ENCODE measurements at places on chromosomes 1 and 21.
A peak's percentile ranks its signal among the peaks of the same experiment; 100 is the strongest.

DNA sequence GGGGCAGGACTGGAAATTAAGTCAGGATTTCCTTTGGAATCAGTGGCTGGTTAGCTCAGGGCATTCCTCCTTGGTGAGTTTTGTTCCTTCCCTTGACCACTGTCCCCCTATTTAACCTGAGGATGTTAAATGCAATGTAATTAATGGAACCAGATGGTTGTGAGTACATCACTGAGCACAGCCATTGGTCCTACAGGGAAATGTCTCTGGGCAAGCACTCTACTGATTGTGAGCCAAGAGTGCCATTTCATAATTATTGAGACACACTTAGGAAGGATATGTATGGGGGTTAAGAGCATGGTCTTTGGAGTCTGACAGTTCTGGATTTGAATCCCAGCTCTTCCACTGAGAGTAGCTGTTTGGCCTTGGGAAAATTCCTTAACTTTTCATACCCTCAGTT lies 74.4 kb downstream of the SPAG17 start:
- DNase-seq = no peak

DNA sequence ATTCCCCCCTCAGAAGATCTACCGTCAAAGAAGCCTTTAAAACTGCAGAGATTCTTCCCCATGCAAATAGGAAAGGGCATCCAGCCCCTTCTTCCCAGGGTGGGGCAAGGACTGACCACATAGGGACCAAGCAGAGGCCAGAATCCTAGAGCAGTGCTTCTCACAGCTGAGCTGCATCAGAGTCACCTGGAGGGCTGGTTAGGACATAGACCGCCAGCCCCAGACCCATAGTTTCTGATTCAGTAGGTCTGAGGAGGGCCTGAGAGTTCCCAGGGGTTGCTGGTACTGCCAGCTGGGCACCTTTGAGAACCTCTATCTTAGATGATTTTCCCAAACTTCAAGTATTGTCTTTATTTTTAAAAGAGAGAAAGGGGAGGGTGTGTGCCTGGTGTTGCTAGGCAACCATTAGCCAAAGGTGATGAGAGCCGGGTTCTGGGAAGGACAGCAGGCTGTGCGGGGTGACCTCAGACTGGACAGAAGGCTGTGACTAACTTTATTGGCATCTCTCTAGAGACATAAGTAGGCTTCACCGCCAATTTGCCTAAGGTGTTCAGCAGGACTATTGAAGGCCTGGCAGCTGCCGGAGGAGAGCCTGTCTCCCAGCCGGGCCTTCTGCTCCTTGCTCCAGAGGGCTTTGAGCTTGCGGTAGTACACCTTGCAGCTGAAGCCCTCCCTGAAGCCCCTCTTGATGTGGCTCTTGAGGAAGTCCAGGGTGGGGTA lies 3.0 kb downstream of the SPATA46 start:
- DNase-seq = no peak

DNA sequence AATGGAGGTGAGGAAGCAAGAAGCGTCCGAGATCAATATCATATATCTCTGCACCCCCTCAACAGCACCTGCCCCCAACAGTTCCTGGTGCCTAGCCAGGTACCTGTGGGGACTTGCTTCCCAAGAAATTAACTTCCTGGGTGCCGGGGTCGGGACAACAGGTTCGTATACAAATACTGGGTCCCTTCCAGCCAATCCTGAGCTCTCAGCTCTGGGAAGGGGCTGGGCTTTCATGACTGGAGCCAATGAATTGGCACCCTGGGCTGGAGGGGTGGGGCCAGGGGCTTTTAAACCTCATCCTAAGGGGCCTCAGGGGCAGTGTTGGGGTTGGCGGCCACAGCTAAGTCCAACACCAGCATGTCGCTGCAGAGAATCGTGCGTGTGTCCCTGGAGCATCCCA lies at the start of gene PADI3:
TSS of gene PADI3 (plus strand) at position 318 of the 400 bp plus-strand sequence. CDS start at position 358, 40 bp downstream.
- no peak for DNase-seq

DNA sequence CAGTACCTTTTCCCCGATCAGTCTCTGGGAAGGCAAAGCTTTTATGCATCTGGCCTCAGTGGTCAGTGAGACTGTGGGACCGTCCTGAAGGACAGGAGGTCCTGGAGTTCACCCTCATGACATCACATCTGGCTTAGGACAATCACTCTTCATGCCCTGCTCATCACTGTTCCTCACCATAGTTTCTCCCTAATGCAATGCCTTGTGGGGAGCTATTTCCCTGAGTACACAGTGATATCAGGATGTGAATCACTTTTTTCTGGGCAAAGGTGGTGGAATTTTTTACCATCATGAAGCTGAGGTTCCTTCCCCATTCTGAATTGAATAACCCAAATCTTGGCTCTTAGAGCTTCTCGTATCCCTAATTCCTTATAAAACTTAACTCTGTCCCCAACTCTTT lies 34.8 kb upstream of the CFAP126 start:
- no peak for DNase-seq

GRCh38 chr1:187275985-187276575 lies 447.3 kb downstream of the PLA2G4A start:
- DNase-seq = peak; percentile 75

DNA sequence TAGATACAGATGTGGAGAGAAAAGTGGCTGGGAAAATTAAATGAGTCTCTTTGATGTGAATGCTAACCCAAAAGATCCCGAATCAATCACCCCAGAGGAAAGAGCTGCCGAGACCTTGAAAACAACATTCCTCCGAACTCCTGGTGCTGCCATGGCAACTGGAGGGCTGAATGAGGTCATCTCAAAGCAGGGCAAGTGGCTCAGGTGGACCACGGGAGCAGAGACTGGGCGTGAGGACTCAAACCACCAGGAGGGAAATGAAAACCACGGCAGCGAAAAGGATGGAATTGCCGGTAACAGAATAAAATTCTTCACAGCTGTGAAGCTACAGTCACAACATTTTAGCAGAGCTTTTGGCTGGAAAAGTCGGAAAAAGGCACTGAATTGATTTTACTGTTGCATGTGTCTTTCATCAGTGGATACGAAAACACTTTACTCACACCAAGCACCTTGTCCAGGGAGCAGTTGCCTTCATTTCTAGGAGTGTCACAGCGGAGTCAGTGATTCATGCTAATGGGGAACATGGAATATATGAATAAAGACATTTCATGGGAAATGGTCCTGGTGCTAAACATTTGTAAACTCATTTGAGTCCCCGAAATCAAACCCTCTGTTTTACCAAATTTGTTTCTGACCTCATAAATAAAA lies 23.2 kb upstream of the BECN2 start:
- no peak for DNase-seq

DNA sequence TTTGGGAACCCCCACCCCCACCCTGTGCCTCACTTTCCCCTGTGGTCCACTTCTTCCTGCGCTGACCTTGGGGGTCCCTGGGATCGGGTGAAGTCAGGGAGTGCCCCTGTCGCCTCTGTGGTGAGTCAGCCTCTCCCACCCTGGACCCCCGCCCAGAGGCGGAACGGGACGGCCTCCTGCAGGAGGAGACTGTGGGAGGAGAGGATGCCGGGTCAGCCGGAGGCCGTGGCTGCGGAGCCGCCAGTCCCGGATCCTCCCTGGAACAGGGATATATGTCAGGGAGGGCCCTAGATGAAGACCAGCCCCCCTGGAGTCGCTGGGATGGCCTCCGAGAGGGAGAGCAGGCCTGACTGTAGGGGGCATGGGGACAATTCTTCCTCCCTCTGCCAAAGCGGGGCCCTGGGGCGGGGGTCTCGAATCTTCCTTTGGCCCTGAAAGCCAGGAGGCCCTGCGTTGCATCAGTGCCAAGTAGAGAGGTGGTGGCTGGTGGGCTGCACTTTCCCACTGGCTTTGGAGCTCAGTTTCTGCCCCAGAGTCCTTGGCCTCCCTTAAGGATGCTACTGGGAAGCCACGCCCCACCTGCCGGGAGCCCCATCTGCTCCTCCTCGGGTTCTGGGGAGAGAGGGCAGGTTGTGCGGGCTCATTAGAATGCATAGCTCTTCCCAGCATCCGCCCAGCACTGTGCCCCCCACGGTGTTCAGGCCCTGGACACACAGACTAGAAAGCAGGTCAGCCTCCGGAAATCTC lies 930 bp downstream of the ARHGEF10L start:
- peak; percentile 35 for DNase-seq

DNA sequence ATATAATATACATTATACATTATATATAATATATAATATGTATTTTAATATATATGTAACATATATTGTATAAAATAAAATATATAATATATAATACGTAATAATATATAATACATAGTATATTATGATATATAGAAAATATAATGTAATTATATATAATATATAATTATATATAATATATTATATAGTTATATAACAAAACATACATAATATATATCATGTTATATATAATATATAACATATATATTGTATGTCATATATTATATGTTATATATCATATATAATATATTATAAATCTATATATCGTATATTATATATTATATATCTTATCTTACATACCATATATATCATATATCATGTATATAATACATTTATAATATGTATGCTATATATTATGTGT lies 248.2 kb upstream of the TPTE start:
- no peak for DNase-seq

GRCh38 chr1:220500372-220500771 lies 27.6 kb upstream of the MARK1 start:
- no peak for DNase-seq

GRCh38 chr21:26572076-26572701 lies 897 bp downstream of the CYYR1 start:
- no peak for DNase-seq

DNA sequence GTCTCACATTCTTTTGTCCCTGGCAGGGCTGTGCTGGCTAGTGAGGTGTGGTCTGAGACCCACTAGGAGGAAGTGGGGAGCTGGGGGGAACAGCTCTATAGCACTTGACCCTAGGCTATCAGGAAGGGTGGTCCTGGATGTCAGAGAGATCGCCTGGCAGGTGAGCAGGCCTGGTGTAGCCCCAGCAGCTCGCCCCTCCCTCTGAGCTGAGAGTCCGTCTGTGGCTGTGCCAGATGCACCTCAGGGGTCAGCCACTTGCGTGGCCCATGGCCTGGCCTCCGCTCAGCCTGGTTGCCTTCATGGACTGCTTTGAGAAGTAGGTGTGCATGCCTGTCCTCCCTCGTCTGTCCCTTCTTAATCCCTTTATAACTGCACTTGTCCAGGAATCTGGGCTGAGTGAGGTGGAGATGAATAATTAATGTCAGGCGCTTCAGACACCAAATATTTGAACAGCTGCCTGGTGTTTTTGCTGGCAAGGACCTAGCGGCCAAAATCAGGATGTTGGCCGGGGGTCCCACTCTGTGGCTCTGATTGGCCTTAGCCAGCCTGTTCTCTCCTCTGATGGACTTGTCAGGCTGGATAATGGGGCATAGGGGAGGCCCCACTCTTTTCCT lies 30.5 kb downstream of the TMEM53 start:
- no peak for DNase-seq

DNA sequence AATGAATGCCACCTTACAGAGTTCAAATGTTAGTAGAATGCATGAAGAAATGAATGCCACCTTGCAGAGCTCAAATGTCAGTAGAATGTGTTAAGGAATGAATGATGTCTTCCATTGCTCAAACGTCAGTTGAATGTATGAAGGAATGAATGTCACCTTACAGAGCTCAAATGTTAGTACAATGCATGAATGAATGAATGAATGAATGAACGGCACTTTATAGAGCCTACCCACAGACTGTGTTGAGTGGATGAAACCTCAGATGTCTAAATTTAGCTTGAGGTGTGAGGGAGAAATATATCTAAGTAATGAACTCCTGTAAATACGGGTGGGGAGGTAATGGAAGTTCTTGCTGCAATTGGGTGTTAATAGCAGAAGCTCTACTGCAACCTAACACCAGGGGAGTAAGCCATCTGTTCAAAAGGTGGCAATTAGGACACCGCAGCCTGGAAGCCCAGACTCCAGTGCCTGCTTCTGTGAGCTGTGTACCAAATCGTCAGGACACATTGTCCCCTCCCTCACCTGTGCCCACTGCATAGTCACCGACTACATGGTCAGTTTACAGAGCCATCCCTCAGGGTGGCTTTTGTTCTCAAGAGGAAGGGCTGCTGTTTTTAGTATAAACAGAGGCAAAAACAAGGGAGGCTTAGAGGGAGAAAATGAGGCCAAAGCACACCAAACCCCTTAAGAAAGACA lies 26.7 kb downstream of the SUSD4 start:
- no peak for DNase-seq

DNA sequence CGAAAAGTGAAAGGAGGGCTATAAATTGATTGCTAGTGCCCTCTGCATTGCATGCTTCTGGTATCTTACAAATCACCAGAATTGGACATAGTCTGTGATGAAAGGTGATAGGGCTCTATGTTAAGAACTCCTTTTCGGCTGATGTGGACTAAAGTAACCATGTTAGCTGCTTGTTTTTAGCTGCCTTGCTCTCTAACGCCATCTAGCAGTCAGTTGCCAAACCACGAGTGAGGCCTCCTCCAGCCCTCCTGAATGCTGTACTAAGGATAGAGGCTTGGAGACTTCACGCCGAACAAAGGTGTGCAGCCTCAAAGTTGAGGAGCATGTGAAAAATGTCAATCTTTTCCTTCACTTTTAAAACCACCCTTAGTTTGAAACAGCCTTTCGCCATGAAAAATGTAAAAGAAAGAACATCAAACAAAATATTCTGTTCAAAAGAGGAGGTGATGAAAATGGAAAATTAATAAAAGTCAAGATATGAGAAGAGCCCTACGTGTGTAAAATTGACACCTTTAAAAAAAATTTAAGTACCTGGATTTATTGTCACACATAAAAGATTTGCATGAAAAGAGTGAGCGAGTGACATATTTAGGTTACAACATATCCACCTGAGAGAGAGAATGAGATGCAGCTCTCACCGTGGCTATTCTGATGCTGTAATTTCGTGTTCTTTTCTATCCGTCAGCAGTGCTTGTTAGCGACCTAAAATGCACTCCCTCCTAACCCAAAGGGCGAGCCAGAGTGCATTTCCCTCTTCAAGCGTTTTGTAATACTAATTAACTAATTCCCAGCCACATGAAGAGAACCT lies 8.1 kb downstream of the LRRC53 start:
- peak; percentile 63 for DNase-seq

GRCh38 chr1:233677690-233678354 lies 63.9 kb downstream of the KCNK1 start:
- DNase-seq = no peak

GRCh38 chr1:207844371-207844770 lies 66.6 kb downstream of the CD34 start:
- no peak for DNase-seq

- DNase-seq = no peak
Observed at GRCh38 chr1:150456146-150456647, 31.0 kb upstream of the TARS2 start.

DNA sequence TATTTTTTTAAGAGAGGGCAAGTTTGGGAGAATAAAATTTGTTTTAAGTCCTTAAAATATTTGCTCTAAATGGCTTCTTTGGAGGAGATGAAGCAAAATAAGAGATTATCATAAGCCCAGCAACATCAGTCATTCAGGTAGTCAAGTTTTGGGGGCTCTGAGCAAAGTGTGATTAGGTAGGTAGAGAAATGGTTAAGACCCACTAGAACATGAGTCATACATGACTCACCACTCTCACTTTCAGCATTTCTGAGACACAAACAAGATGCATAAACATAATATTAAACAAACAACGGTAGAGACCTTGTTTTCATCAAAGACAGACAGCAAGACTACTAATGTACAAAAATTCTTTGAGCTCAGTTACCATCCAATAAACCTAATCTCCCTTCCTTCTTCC lies 272.2 kb downstream of the LMO4 start:
- DNase-seq = no peak

- peak; percentile 90 for DNase-seq
Observed at GRCh38 chr1:52055066-52055865, at the start of gene TXNDC12. TXNDC12 (minus strand) TSS chr1:52055191; CDS start chr1:52055096, 95 bp downstream.

GRCh38 chr1:231738554-231738953 lies 112.0 kb downstream of the DISC1 start:
- DNase-seq = no peak

GRCh38 chr1:11985171-11985570 lies 4.9 kb downstream of the MFN2 start:
- no peak for DNase-seq
